ENCODE measurements at places on chromosomes 7 and 10.

- DNase-seq, result no peak
Measured at GRCh38 chr7:158420591-158421340, 166.9 kb downstream of the PTPRN2 start.

DNA sequence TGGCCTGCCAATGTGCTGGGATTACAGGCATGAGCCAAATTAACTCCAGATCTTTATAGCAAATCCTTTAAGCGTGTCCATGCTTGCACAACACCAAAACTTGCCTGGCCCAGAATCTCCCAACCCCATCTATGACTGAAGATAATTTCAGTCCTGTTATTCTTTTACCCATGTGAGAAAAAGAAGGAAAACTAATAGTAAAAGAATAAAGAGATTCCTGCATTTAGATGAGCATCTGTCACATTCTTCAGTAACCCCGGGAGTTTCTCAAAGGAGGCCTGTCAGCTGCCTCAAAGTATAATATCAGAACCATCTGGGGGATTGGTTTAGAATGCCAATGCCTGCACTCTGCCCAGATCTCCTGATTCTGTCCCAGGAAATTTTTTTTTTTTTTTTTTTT is 158.1 kb upstream of the KMT2E start:
- DNase-seq, result no peak

DNA sequence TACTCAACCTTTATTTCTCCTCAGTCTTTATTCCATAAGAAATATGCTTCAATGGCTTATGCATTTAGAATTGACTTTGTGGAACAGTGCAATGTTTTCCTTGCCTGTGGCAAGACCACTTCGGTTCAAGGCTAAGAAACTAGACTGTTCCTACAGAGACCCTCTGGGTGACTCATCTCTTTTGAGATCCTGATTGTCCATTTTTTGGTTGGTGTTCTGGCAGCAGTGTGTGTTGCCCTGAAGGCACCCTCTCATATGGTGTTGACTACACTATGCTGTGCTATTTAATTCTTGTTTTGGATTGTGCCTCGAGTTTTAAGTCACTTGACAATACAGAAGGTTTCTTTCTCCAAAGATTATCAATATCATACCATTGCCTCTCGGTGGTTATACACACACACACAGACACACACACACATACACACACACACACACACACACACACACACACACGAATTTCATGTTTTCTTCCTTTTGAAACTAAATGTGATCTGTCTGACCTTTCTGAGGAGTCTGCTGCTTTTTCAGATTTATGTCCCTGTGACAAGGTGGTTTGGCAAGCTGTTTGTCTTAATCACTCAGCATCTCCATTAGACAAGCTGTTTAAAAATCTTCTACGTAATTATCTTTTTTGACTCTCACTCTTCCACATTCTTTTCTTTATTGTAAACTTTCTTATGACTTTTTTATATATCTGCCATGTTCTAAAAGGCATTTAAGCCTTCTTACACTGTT is 187.2 kb downstream of the VTI1A start:
- DNase-seq, result no peak

GRCh38 chr10:4541292-4541691 is 284.7 kb upstream of the AKR1E2 start:
- no peak for DNase-seq

GRCh38 chr10:29957236-29957635 is 102.2 kb downstream of the JCAD start:
- no peak for DNase-seq

DNA sequence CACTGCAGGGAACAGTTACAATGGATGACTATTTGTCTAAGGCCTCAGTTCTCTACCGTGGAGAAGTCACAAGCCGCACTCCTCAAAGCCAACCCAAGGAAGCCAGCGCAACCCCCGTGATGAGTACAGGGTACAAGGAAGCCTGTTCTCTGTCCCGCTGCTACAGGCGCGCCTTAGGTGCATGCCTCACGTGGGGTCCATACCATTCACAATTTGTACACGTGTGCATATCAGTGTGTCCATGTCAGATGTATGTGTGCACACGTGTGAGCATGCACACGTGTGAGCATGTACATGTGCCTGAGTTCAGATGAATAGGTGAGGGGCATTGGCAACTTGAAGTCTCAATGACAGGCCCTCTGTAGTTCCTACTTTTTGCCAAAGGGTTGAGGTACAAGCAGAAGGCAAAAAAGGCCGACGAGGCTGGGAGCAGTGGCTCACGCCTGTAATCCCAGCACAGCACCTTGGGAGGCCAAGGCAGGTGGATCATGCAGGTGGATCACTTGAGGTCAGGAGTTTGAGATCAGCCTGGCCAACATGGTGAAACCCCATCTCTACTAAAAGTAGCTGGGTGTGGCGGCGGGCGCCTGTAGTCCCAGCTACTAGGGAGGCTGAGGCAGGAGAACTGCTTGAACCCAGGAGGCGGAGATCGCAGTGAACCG is 62.8 kb downstream of the CTBP2 start:
- no peak for DNase-seq

DNA sequence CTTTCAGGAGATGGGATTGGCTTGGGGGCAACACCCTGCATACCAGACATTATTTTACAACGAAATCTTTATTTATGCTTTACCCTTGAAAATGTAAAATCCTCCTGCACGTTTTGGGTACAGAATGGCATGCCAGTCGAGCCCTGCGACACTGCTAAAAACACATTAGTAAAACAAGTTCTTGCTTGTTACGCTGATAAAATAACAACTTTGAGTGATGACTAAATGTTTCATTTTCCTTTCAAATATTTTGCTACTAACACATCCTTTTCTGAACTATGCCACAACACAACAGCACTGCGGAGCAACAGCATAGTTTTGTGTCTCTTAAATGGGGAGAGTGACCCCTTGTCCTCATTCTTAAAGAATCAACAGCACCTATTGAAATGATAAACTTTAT is 76.0 kb upstream of the SEMA3D start:
- DNase-seq, result no peak

GRCh38 chr10:59702347-59702746 is 7.3 kb downstream of the SLC16A9 start:
- no peak for DNase-seq

DNA sequence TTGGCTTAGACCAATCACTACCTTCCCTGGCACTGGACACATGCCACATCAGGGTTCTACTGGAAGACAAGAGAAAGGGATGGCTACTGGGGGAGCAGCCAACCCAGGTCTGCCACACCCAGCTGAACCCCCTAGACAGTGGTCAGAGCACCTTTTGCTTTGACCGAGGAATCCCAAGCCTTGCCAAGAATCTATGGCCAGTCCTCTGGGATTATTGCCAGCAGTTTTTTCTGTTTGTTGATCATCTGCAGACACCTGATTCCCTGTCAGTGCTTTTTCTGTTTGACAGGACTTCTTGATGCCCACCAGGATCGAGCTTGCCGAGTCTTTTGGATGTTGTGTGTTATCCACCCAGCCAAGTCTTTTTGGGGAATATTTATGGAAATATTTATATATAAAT is 476.2 kb upstream of the GALNT17 start:
- no peak for DNase-seq

DNA sequence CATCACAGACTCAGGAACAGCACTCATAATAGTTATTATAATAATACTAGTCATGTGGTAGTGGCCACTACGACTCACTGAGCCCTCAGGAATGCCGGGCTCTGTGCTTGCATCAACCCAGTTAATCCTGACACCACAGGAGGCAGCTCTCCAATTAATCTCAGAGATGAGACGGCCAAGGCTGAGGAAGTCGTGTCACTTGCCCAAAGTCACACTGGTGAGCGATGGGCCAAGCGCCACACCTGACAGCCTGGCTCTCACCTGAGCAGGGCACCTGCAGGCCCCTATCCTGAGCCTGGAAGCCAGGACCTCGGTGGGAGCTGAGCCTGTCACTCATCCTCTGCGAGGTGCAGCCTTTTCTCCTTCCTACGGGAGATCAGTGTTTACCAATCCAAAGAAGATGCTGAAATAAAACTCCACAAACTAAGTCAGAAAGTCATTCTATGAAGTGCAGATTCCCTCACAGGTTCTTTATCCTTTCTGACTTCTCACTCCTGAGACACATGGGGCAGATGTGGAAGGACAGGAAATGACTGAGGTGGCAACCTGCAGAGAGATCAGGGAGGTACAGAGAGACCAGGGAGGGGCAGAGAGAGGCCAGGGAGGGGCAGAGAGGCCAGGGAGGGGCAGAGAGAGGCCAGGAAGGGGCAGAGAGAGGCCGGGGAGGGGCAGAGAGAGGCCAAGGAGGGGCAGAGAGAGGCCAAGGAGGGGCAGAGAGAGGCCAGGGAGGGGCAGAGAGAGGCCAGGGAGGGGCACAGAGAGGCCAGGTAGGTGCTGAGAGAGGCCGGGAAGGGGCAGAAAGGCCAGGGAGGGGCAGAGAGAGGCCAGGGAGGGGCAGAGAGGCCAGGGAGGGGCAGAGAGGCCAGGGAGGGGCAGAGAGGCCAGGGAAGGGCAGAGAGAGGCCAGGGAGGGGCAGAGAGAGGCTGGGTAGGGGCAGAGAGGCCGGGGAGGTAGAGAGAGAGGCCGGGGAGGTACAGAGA is 38.5 kb downstream of the VIPR2 start:
- no peak for DNase-seq

- no peak for DNase-seq
Measured at GRCh38 chr10:33136271-33136670, 178.2 kb upstream of the ITGB1 start.

GRCh38 chr7:112001091-112001826 is 204.9 kb downstream of the DOCK4 start:
- DNase-seq, result no peak

- no peak for DNase-seq
Measured at GRCh38 chr10:124659380-124659779, 84.8 kb downstream of the FAM53B start.

GRCh38 chr7:157007470-157008066 is 2.9 kb downstream of the MNX1 start:
- DNase-seq, result no peak

DNA sequence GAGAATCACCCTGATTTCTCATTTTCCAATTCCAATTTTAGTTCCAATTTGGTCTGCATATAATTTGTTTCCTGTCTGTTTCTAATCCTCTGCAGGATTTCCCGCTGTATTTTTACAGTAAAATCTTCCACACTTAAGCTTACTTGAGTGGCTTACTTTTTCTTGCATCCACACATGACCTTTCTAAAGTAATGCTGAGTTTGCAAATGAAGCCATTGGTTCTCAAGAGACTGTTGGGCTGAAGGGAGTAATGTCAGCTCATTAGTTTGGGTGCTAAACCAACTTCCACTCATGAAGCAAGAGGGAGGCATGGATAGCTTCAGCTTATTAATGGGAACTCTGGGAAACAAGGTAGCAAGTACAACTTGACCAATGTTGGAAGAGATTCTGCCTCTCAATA is 146.4 kb downstream of the SNX10 start:
- no peak for DNase-seq

DNA sequence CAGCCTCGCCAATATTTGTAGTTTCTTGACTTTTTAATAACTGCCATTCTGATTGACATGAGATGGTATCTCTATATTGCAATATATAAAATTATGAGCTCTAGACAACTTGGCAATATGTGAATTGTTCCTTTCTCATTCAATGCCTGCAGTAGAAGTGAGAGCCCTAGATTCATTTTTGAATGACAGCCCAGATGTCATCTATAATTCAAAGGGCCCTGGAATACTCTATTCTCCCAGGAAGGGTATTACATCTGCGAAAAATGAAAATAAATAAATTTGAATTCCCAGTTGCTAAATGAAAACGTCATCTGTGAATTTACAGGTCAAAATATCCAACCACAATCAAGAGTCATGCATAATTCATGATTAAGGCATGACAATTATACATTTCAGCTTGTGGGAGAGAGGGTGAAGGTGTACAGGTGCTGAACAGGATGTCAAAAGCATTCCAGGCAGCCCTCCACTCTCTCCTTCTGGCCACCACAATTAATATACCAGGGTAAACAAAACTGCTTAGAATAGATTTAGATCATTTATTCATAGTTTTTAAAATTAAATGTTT is 1147.3 kb downstream of the XPNPEP1 start:
- no peak for DNase-seq

- DNase-seq, result no peak
Measured at GRCh38 chr7:70455925-70456324, 676.0 kb upstream of the GALNT17 start.

DNA sequence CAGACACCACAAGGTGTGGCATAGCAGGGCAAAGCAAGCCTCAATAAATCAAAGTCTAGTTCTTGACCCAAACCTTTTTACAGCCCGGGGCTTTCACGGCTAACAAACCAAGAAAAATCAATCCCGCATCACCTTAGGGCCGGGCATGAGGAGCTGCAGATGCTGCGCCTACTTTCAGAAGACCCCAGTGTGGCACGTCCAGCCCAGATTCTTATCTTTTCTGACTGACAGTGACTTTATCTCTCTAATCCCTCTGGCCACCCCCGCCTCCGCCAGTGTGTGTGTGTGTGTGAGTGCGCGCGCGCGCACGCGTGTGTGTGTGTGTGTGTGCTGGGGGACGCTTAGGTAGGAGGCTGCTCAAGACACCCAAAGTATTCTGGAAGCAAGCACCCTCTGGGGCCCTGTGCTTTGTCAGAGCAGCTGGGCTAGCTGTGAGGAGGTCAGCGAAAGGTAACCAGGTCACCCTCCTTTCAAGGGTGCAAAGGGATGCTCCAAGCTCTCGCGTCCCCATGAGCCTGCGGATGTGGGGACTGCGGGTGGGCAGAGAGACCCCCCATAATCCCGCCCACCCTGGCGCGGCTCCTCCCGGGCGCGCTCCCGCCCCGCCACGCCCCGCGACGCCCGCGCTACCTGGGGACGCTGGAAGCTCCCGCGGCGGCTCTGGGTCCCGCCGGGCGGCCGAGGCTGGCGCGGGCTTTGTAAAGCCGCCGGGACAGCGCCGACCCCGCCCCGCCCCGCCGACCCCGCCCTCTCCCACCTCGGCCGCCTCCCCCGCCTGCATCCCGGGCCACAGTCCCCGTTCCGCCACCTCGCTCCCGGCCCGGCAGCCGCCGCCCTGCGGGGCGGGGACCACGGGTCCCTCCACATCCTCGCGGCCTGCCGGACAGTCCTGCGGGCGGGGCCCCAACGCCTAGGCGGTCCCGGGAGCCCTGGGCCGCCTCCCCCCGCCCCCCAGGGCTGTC is 57.1 kb upstream of the RHOBTB1 start:
- DNase-seq, result no peak
